ENCODE measurements at places on chromosomes 12 and 14.
A peak's percentile ranks its signal among the peaks of the same experiment; 100 is the strongest.

DNA sequence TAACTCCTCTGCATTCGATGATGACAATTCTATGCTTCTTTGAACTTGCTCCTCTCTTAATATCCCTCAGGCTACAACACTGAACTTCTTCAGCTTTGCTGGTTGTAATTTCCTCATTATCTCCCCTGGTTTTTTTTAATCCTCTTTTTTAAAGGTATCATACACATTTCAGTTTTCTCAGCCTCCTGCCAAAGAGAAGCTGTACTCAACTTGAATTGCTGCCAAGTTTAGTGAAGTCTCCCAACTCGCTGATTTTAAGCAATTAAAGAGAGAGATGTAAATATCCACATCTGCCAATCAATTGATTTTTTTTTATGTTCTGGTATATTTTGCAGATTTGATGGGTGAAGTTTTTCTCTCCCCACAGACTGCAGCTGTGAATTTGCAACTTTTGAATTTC lies 817.8 kb downstream of the GALC start:
- DNase-seq = no peak

- peak; percentile 82 for DNase-seq
Measured at GRCh38 chr14:105486974-105487448, 325 bp downstream of the CRIP1 start.

DNA sequence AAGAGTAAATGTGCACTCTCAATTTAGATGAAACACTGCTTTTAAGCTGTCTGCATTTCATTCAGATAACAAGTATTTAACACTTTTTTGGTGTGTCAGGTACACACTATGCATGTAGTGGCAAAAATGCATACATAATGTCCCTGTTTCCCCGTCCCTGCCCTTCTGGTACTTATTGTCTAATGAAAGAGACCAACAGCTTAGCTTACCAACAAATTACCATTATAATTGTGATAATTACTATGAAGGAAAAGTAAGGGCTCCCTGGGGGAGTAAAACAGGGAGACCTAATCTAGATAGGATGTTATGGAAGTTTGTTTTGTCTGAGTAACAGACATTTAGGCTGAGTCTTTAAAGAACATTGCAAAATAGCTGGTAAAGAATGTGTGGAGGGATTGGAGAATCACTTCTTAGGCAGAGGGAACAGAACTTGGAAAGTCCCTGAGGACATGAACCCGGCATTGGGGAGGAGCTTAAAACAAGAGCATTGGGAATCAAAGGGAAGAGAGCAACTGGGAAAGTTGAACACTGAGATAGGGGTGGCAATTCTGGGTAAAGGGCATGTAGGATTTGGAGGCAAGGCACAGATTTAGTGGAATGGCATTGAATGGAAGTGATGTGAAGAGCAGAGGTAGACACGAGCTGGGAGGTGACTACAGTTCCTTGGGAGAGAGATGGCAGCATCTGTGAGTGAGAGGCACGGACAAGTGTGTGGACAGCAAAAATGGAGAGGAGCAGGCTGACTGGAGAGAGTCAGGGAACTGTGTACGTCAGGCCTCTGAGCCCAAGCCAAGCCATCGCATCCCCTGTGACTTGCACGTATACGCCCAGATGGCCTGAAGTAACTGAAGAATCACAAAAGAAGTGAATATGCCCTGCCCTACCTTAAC lies 181.6 kb downstream of the GRIP1 start:
- no peak for DNase-seq

- peak; percentile 47 for DNase-seq
Measured at GRCh38 chr12:87995581-87996178, 33.5 kb downstream of the C12orf50 start.

GRCh38 chr12:43824207-43824775 lies 11.6 kb upstream of the TMEM117 start:
- DNase-seq = no peak

- DNase-seq = no peak
Measured at GRCh38 chr12:45483571-45483970, 245.9 kb upstream of the ARID2 start.

- DNase-seq = no peak
Measured at GRCh38 chr12:71415336-71416231, 24.0 kb upstream of the LGR5 start.

DNA sequence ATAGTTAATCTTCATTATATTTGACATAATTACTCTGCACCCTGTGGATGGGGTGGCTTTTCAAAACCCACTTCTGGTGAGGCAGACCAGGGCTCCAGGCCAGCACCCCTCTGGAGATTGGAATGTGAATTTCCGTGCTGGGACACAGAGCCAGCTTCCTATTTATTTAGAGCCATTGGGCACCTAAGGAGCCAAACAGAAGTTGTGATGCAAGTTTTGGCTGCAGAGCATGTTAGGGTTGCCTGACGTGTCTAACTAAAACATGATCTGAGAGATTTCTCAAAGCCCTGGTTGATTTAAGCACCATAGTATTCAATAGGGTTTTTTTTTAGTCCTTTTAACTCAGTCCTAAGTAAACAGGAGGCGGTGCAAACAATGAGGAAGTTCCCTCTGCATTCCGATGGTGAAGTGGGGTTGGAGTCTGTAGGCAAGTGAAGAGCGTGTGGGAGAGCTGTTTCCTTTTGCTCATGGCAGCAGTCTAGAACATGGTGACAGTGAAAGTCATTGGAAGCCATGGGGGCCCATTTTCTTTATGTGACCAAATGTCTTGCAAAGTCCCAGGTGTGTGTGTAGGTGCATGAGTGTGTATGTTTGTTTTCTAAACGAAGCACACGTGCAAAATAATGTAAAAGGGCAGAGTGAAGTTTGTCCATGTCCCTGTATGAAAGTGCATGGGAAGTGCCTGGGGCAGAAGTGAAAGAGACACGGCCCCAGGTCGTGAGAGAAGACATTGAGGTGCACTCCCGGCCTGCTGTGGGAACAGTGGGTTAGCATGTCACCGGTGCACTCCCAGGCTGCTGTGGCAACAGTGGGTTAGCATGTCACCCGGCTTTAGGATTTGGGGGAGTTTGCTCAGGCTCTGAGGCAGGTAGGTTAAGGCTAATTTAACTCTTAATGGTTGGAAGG lies 117.7 kb downstream of the PRKCH start:
- peak; percentile 51 for DNase-seq

DNA sequence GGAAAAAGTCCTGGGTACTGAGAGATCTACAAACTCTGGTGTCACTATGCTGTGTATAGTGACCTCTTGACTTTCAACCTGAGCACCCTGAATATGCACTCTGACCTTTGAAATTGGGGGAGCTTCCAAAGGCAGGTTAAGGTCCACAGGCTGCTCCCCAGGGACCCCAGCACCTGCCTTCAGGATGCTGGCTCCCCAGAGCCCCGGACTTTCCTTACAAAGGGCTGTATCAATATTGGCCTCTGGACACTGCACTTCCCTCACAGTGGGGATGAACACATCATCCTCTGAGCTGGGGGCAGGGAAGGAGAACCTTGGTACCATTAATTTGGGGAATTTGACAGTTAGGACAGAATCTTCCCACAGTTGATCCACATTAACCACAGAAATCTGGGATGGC lies 14.3 kb downstream of the PLD4 start:
- no peak for DNase-seq

DNA sequence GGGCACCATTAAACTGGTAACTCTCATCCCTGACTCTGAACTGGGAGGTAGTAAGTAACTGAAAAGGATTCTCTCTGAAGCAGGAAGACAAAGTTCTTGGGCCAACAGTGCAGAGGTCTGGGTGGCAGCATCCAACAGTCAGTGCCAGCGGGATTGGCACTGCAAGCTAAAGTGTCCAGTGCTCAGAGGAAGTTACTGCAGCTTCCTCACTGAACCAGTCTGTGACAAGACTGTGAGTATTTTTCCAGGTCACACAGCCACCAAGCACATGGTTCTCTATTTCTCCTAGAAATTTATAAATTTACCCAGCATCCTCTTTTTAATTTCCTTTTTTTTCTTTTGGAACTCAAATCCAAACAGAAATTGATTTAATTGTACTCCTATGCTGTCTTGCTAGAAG lies 81.6 kb upstream of the FAR2 start:
- no peak for DNase-seq

DNA sequence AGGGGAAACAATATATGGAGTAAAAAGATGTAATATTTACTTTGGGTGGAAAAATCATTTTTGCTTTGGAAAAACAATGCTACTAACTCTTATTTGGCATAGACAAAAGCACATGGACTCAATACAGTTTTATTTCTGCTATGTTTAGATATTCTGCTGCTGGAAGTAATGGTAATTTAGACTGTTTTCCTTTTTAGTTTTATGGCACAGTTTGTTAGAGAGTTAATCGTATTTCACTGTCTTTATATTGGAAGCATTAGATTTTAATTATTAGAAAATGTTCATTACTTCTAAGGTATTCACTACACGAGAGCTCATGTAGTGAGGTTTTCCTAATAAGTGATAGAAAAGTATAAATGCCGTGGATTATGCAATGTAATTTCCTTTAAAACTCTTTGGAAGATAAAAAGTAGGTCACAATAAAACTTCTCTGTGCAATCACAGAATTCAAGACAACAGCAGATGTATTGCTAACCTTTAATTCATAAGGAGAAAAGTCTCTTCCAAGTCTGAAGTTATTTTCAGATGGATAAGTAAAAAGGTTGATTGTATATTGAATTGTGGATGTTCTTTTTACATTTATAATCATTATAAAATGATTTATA lies 851.8 kb downstream of the TMTC2 start:
- DNase-seq = no peak

DNA sequence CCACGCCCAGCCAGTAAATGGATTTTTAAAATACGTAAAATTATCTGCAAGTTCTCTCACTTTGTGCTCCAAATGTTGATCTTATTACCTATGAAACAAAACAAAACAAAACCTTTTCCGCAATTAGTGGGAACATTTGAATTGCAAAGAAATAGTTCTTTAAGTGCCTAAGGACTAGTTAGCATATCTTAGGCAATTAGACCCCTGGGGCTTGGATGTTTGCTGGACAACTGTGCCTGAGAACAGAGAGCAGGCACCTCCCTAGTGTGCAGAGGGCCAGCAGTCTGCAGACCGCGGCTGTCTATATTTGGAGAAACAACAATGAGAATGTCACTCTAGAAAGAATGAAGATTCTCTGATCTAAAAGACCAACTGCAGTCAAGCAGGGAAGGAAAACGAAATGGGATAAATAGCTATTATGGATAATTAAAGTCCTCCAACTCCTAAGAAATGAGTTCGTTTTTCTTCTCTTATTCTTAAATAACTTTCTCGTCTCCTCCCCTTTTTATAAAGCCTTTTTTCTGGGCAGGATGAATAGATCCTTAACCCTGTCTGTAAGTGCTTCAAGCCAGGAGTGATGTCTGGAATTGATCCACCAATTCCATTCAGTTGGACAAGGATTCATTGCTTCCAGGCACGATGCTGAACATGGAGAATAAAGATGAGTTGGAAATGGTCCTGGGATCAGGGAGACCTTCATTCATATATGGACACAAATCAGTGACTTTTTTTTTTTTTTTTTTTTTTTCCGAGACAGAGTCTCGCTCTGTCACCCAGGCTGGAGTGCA lies 16.2 kb downstream of the SLC17A8 start:
- DNase-seq = no peak

GRCh38 chr12:127893895-127894609 lies 372.9 kb upstream of the TMEM132C start:
- DNase-seq = no peak

DNA sequence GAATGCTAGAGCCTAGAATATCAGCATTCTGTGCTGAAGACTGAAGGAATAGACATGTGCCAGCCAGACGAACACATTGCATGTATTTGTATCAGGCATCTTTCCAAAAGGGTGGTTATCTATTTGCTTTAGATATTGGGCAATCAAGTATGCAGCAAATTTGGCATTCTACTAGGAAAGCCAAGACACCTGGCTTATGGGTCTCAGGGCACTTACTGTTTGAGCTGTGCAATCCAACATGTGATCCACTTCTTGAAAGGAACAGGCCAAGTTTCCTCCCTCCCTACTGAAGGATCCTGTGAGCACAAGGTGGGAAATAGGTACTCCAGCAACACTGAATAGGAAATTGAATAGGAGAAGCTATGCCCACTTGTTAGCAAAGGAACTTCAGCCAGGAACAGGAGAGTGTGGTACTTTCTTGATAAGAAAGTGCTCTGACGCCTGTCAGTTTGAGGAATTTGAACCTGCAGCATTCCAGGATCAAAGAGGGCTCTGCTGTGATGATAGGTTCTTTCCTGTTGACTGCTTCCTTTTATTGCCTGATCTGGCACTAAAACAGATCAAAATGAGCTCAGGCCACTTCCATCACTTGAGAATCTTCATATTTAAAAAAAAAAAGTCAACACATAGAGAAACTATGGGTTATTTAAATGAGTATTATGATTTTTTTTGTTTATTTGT lies 20.6 kb downstream of the OR6S1 start:
- DNase-seq = no peak
